MM.1S (cell line): ENCODE measurements at places on chromosomes 2 and 18.

GRCh38 chr18:69686861-69687260, 260.8 kb downstream of the CD226 start:
- no peak for DNase-seq

DNA sequence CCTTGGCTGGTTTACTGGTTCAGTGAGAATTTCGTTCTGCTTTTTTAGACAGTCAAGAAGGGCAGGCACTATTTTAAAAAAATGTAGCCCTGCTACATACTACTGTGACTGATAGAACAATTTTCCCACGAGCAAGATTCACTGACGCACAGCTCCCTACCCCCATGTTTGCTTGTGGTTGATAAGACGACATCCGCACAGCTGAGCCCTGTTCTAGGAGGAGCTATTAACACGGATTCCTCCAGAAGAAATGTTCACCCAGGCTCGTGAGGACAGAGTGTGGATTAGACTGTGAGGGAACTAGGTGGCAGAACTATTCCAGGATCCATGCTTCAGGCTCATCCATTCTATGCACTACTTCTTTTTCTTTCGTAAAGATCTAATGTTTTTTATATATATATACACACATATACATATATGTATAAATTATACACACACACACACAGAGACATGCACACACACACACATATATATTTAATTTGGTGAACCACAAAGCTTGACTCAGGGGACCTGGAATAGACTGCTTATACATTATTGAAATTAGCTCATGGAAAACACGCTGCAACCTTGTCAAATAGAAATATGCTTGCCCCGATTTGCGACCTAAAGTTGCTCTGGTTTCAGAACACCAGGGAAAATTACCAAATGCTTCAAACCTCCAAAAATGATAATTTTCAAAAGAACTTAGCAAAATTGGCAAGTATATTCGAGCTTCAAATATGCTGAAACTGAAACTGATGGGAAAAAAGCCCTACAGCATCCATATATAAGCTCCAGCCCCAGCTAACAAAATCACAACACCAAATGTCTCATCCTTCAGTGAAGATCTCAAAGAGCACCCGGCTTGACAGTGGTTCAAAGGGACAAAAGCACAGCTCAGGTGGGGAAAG, 370.4 kb downstream of the SOCS6 start:
- no peak for DNase-seq

GRCh38 chr18:78582898-78583738, 396.5 kb upstream of the SALL3 start:
- DNase-seq = no peak

DNA sequence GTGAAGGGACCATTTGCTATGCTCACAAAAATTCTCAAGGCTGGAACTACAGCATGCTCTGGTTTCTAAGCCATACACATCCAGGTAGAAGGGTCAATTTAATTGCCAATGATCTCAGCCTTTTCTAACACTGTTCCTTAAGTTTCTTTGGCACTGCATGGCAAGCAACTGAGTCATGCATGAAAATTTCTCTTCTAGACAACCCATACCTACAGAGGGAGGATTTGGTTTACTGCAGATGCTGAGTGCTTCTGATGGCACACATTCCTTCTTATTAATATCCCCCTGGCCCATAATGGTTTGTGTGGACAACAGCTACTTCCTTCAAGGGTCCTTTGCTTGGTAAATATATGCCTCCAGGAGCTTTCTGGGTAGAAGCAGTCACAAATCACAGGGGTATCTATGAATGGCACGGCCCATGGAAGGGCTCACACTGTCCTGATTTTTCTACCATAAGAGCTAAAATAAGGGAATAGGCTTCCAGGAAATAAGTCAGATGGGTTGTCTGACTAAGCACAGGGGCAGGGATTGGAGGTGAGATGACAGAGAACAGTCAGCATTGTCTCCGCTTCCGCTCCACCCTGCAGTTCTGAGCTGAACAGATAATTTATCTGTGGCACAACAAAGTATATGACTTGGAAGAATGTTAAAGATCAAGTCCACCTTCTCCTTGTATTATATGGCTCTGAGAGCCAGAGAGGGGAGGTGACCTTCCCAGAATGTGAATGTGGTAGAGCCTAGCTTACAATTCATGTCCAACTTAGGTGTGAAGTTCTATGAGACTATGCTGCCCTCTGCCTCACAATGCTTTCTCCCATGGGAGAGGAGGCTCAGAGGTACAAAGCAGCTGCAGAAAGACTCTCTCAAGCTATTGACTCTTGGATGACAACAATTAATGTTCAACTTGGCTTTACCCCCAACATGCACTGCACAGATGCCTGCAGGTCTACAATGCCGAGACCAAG, 199.2 kb upstream of the TNP1 start:
- no peak for DNase-seq

DNA sequence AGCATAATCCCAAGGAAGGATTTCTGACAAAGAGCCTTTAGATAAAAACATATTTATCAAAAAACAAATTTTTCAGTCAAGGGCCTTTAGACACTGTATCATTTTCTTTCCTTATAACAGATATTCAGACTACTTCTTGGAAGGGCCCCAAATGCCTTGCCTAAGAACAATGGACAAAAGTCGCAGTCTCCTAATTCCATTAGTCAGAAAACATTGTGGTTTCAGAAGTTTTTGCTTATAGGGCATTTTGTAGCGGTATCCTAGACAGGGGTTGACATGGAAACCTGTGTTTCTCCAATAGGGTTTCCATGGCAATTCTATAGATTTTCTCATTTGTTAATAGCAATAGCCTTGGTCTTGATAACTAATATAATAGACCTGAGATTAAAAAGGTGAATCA, 36.7 kb upstream of the AGPS start:
- DNase-seq = no peak
